ENCODE measurements at places on chromosomes 11 and 22.

DNA sequence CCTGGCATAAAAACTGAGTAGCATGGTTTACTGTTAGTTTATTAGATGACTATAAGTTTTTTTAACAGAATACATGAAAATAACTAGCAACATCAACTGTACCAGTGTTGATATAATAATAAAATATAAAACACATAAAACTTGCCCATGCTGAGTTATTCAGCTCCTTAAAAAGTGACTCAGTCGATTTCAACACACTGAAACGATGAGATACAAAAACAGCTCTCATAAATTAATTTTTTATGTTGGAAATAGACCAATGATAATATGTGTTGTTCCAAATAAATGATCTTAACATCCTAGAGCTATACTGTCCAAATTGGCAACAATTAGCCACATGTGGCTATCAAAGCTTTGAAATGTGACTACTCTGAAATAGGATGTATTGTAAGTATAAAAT, 15.9 kb downstream of the PDGFD start:
- DNase-seq: no peak

DNA sequence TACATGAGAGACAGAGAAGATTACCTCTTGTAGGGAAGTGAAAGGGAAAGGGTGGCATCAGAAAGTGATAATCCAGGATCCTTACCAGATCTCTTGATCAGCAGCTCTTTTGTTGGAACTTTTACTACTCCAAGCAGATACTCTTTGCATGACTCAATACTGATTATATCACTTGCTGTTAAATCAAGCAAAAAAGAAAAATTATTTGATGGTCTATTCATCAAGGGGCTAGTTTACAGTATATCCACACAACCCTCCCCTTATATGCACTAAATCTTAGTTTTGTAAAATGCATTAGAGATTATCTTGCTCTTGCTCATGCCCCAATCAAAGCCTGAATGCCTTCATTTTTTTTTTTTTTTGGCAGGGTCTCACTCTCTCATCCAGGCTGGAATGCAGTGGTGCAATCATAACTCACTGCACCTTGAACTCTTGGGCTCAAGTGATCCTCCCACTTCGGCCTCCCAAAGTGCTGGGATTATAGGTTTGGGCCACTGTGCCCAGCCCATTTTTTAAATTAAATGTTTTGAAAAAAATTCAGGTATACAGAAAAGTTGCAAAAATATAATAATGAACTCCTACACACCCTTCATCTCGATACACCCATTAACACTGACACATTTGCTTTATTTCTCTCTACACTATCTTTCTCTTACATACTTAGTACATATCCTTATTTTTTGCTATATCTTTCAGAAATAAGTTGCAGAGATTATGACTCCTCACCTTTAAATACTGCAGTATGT, 76.1 kb upstream of the UCP3 start:
- no peak for DNase-seq

DNA sequence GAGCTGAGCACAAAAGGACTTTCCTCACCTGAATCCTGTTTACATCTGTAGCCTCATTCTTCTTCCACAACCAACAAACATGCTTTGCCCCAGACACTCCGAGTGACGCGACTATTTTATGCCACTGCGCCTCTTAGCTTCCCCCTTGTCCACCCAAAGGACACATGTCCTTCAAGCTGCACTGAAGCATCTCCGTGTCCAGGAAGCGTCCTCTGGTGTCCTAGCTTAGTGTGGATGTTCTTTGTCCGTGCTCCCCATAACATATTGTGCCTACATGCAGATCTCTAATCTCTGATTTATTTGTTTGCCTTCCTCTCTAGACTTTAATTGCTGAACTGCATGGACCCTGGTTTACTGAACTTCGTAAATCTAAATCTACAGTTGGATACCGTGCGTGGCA, 20.1 kb upstream of the CECR2 start:
- DNase-seq: no peak

DNA sequence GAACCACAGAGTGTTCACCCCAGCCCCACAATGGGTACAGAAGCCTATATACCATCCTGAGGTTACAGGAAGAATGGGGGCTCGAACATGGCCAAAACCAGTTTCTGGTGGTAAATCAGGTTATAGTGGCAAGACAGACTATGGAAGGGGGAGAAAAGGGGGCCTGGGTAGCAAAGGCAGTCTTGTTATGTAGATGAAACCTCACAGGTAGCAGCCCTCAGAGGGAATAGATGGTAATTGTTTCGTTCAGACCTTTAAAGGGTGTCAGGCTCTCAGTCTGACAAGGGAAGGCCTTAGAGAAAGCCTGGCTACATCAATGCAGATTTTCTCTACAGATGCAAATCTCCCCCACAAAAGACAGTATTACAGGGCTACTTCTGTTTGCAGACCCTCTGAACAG, 3.4 kb downstream of the CAPN1 start:
- no peak for DNase-seq

DNA sequence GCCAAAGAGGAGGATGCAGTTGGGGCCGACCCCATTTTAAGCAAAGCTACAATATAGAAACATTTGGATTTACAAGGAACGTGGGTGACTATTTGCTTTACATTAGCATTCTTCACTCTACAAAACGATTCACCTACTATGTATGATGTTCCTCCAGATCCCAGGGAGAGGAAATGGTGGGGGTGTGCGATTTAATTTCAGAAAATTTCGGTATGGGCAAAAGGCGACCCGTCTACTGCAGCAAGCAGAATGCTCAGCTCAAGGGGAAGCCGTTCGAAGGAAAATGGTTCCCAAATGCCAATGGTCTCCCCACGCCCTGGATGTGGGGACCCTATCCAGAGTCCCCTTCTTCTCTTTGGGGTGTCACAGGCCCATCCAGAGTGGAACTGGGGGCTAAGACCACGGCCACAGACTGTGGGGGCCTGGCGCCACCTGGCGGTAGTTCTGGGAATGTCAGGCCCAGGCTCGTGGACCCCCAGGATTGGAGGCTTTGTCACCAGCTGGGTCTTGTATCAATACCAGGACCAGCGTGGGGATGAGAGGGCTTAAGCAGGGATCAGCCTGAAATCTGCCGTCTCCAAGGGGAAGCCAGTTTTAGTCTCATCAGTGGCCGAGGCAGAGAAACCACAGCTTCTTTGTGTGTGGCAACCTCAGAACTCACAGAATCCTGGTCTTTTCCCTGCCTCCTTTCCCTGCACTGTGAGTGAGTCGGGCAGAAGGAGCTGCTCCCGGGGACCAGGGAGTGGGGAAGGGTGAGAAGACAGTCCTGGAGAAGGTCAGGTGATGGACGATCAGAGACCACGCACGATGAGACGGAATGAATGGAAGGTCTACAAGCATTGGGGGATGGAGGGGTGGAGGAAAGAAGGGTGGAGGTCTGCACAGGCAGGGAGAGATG, 8.4 kb downstream of the LRRC10B start:
- DNase-seq: no peak

DNA sequence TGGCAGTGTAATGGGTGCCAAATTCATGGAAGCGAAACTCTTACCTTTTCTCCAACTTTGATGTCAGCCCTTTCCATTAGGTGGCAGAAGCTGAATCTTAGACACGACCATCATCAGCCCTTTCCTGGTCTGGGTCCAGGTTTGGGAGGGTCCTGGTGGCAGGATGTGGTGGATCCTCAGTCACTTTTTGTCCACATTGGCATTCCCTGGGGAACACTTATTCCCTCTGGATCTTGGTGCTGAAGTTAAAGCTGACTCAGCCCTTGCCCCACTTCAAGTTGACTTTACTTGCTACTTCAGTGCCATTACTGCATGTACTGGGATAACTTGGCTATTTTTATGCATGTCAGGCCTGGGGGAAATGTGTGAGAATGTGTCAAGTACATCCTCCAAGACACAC, 16.6 kb upstream of the NTM start:
- DNase-seq: no peak

DNA sequence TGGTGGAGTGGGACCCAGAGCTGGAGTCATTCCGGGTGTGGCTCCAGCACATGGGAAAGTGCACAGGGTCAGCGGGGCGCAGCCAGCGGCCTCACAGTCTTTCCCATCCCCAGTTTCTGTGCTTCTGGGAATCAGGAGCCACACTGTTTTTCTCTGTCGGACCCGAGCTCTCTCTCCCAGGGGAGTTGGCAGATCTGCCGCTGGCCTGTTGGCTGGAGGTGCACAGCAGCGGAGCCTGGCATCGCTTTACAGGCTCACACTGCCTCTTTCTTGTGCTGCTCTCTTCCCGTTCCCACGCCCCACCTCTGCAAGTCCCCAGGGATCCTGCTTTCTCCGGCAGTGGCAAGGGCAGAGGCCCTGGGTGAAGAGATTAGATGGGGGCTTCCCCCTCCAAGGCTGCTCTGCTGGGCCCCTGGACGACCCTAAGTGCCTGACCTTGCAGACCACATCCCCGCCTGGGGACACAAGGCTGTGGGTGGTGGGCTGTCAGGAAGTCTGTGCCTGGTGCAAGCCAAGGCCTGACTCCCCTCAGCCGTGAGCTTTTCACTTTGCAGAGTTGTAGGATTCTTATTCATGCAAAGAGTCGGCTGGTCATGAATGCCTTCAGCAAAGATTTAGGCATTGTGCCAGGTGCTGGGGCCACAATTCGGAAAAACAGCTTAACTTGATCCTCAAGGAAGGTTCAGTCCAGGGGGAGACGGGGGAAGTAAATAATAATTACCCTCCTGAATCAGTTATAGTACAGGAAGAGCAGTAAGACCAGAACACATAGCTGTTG, 116.3 kb downstream of the TIMP3 start:
- DNase-seq: no peak

DNA sequence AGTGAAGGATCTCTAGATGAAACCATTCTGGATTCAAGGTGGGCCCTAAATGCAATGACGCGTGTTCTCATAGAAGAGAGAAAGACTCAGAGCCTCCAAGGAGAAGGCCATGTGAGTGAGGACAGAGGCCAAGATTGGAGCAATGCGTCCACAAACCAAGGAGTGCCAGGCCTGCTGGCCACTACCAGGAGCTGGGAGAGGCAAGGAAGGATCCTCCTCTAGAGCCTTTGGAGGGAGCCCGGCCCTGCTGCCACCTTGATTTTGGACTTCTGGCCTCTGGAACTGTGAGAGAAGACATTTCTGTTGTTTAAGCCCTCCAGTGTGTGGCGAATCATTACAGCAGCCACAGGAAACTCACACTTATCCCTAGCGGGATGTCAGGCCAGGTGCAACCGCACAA, 52.7 kb upstream of the SHANK2 start:
- DNase-seq: no peak

DNA sequence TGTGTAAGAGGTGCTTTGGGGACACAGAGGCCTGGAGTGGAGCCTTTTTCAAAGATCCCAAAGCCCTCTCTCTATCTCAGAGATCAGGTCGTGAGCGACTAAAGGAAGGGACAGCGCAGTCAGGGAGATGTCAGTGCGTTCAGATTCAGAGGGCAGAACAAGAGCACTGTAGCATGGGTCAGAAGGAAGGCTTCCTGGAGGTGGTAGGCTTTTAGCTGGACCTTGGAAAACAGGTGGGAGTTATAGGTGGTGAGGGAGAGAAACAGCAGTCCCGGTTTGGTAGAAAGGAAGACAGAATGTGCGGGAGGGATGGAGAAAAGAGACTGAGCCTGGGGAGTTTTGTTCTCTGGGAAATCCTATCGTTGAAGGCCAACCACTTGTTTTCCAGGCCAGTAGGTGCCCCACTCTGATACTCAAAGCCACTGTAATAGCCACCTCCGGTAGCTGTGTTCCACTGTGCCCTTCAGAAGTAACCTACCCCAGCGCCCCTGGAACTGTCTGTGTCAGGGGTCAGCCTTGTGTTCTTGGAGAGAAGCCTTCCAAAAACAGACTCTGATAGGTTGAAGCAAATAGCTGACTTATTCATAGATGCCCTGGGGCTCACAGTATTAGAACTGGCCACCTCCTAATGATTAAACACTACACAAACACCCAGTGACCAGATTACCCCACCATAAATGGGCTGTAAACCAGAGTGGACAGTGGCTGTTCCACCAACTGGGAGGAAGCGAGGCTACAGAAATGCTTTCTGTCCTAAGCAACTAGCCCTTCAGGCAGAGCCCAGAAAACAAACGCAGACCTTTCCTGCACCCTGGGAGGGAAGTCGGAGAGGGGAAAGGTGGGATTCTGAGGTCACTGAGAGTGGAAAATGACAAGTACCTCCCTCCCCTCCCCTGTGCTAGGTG, 157.7 kb downstream of the DBX1 start:
- no peak for DNase-seq

DNA sequence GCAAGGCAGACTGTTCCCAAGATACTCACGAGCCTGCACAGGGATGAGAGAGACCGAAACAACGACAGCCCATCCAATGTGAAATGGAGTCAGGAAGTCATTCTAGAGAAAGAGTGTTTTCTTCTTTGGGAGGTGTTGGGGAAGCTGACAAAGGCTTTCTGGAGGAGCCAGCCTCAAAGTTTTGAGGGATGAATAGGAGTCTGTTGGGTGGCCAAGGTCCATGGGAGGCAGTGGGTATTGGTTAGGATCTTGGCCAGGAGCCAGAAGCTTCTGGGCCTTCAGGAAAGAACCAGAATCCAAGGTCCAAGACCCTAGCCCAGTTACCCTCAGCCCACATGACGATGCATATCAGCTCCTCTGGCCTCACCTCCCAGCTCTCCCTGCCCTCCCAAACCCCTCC, 59.9 kb upstream of the SHISAL1 start:
- no peak for DNase-seq

GRCh38 chr11:34787348-34787747, 128.8 kb downstream of the APIP start:
- no peak for DNase-seq

- peak; percentile 83 for DNase-seq
Observed at GRCh38 chr11:61021661-61022212, 50.3 kb downstream of the CD6 start.

GRCh38 chr11:79663017-79663416, 222.2 kb upstream of the TENM4 start:
- no peak for DNase-seq
